ENCODE measurements at places on chromosomes 12 and 14.

- DNase-seq, result no peak
These were observed 37.8 kb downstream of the PROX2 start for GRCh38 chr14:74838166-74838565.

DNA sequence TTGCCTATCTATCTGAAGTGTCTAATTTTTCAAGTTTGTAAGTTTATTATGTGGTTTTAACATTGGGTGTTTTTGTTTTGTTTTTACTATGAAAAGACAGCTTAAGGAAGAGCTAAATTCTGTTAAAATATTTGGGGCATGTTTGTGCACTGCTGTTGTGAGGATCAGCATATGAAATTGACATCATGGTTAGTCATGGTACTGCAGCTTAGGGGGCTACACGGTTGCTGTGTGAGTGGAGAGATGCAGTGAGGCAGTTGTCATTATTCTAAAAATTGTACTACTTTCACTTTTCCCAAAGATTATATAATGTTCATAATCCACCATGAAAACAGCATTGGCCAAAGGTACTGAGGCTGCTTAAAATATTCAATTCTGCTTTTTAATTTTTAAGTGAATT lies 49.0 kb downstream of the ZC3H14 start:
- no peak for DNase-seq

GRCh38 chr12:66776974-66777373 lies 98.1 kb upstream of the GRIP1 start:
- DNase-seq, result no peak

GRCh38 chr14:54669721-54670561 lies 103.0 kb downstream of the SAMD4A start:
- DNase-seq, result no peak

DNA sequence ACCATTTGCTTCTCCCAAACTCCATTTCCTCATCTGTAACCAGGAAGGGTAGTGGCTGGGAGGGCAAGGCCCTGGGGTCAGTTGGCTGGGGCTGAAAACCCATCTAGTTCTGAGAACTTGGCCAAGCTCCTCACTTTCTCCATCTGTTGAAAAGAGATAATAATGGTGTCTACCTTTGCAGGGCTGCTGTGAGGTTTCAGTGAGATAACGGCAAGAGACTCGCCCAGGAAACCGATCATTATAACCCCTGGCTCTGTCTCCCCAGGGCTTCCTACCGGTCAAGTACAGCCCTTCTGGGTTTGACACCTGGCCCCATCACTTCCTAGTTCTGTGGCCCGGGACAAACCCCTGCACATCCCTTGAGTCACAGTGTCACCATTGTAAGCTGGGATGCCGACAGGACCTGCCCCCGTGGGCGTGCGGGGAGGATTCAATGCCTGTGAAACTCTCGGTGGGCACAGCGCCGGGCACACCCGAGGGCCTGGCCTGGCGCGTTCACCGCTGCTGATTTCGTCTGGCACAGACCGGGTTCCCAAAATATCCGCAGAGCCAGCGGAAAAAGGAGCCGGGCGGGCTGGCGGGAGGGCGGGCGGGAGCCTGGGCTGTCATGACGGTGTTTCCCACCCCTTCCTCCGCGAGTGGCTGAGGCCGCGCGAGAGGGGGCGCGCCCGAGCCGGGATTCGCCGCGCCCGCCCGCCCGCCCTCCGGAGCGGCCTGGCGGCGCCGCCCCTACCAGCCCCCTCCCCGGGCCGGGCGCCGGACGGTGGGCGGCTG lies 4.4 kb downstream of the KMT5A start:
- DNase-seq, result no peak

DNA sequence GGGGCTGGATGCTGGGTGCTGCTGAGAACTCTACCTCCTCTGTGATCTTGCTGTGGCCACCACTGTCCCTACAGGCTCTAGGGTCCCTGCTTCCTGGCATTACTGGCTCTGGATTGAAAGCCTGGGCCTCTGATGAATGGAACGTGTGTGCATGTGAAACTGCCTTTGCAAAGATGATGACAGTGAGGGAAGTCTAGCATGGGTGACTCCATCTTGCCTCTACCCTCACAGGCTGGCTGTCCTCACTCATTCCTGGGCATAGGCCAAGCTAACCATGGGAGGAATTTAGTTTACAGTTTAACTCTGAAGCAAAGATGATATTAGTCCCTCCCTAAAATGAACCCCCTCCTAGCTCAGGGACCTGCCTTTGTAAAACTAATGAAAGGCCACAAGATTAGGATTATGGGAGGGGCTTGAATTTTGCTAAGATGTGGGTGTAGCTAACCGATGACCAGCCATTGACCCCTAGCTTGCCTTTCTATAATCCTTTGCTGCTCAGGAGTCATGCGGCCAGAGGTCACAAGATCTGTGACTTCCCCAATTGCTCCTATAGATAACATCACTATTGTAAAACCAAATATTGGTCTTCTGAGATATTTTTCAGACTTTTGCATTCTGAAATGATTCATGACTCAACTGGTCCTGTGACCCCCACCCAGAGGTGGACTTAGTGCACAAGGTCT lies 2.2 kb upstream of the C1S start:
- no peak for DNase-seq

DNA sequence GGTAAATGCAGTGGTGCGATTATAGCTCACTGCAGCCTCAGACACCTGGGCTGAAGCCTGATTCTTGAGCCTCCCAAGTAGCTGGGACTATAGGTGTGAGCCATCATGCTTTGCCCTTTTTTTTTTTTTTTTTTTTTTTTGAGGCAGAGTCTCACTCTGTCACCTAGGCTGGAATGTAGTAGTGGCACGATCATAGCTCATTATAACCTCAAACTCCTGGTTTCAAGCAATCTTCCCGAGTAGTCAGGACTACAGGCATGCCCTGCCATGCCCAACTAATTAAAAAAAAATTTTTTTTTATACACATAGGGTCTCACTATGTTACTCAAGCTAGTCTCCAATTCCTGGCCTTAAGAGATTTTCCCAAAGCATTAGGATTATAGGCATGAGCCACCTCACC lies 6.9 kb downstream of the ATP2A2 start:
- DNase-seq, result no peak

GRCh38 chr12:129657179-129657578 lies 246.6 kb downstream of the TMEM132D start:
- no peak for DNase-seq

- no peak for DNase-seq
These were observed 27.3 kb upstream of the CHPT1 start for GRCh38 chr12:101670007-101670671.

DNA sequence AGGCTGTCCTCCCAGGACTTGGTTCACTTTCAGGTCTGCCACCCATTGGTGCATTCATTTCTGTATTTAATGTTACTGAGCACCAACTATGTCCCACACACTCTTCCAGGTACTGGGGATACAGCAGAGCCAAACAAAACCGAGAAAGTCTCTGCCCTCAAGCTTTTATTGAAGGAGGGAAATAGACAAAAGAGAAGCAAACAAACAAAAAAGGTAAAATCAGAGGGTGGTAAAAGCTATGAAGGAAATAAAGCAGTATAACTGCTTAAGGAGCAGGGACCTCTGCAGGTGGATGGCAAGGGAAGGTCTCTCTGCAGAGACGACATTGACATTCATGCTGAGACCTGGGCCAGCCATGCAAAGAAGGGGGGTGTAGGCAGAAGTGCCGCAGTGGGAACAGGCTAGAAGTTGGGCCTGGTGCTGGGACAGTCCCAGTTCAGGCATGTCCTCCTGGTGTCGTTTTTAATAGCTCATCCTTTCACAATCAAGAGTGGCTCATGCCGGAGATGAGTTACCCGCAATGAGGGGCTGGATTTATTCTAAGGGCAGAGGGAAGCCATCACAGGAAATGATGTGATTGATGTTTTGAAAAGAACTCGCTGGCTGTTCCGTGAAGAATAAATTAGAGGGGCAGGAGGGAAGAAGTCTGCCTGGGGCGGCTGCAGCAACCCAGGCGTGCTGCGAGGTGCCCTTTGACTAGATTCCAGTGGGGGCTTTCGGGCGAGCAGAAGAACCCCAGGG lies 72.8 kb downstream of the IRF2BPL start:
- peak; percentile 62 for DNase-seq

DNA sequence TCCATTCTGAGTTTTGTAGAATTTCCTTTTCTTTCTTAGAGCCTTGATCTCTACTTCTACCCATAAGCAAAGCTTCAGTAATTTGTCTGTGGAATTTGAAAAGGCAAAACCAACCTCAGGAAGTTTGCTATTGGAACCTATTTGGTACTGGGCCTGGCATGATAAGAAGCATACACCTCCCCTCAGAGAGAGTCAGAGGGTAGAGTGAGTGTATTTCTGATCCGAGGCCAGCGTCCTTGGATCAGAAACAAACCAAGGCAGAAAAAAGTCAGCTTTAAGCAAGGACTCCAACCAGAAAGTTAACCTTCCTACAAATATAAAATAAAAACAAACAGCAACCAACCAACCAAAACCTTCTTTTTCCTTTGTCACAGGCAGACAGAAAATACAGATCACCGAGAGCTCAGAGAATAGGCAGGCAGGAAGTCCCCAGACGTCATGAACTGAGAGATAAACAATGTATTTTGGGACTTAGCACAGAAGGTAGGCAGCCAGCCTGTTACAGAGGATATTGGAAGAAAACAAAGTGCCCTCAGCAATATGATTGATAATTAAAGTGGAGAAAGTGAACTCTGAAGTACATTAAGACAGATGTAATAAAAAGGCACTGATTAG lies 141.5 kb downstream of the NEDD1 start:
- DNase-seq, result no peak

DNA sequence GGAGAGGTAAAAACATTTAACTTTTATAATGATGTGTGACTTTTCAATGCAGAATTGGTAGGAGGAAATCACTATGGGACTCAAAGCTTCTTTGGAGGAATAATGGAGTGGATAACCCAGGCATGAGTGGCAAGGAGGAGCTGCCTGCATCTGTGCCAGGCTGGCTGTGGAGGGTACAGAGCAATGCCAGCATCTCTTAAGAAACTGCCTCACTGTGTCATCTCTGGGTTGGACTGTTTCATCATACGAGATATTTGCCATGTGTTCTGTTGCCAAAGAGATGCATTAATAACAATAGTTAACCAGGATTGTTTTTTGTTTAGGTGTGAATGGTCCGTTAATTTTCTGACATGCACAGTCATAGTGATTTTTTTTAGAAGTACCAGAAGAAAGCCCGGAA lies 183.7 kb upstream of the NTF3 start:
- no peak for DNase-seq

- DNase-seq, result no peak
These were observed 105.1 kb upstream of the AMIGO2 start for GRCh38 chr12:47184813-47185212.

All from NCI-H2081 treated with DMSO at 0.1 percent for 48 hours (cell line).